Stimulated activated CD4-positive, alpha-beta T cell treated with anti-CD3 and anti-CD28 coated beads, Interleukin-15, amount 100 ng/mL, for 1 hour (primary cell): ENCODE measurements at places on chromosomes 4 and X.

DNA sequence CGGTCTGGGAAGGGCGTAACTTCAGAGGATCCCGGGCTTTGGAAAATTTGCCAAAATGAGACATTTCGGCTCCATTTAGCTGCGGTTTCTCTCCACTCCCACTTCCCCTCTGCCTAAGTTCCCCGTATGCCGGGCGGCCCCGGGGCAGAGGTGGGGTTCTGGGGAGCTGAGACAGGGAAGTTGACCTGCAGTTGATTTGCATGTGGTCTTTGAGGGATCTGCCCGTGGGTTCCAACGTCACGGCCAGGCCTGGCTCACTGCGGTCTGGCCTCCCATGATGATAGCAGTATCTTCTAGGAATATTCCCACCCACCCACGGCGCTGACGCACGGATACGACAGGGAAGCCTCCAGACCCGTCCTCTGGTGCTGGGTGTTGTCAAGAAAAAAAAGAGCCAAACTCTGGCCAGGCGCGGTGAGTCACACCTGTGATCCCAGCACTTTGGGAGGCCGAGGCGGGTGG lies 27.3 kb upstream of the CRLF2 start:
- DNase-seq, result no peak

DNA sequence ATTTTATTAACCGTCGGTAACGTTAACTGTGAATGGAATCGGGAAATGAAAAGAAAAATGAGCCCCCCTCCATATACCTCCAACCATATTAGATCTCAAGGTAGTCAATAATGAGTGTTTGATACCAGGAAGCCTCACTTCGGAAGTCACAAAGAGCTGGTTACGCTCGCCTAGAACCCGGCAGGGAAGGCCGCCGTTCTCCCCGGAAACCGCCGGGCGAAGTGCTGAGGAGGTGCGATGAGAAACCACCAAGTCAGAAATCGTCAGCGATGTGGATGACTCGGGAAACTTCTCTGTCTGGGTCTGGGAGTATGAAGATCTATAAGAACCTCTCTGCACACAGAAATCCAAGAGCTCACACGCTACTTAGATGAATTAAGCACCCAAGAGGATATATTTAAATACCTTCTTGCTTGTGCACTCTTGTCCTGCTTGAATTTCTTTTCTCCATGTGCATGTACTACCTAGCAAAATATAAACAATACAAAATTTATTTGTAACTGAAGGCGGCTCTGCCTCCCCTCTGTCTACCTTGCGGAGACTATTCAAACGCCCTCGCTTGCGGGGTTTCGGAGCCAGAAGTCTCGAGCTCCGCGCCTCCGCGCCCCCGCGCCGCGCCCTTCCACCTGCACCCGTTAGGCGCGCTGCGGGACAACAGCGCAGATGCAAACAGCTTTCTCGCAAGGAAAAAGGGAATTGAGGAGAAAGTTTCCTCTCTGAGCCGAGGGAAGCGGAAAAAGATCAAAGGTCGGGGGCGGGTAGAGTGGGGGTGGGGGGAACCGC lies 17.8 kb downstream of the NKX6-1 start:
- no peak for DNase-seq

DNA sequence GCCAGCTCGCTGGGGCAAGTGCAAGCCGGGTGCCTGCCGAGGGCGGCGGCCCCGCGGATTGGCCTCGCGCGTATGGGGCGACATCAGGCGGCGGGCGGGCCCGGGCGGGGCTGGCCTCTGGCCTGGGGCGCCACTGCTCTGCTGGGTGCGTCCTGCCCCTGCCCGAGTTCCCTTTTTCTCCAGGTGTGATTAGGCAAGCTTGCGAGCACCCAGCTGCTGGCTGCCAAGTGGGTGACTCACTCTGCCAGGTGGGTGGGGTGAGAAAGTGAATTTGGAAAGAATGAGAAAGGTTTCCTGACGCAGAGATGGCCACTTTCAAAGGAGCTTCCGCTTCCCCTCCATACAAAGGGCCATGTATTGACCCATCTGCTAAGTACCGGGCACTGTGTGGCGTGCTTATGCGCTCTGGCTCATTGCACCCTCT lies 32.5 kb downstream of the FGFBP1 start:
- no peak for DNase-seq

DNA sequence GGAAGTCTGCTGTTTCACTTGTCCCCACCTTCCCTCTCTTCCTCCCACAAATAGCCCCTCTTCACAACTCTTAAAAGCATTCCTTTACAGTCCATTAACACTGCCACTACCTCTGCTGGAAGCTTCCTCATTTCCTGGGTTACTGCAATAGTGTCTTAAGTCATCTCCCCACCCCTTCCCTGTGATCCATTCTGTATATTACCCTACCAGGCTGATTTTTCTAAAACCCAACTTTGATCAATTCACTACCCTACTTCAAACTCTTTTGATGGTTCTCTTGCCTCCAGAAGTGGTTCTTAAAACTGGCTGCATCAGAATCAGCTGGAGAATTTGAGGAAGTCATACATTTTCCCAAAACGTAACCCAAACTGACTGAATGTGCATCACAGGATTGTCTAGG lies 8.8 kb upstream of the XIAP start:
- DNase-seq, result no peak

GRCh38 chr4:3392321-3392720 lies 49.4 kb upstream of the HGFAC start:
- DNase-seq, result no peak

- DNase-seq, result no peak
Observed at GRCh38 chr4:113623274-113623894, 138.2 kb downstream of the CAMK2D start.

GRCh38 chr4:37365888-37366287 lies 121.3 kb downstream of the NWD2 start:
- no peak for DNase-seq

DNA sequence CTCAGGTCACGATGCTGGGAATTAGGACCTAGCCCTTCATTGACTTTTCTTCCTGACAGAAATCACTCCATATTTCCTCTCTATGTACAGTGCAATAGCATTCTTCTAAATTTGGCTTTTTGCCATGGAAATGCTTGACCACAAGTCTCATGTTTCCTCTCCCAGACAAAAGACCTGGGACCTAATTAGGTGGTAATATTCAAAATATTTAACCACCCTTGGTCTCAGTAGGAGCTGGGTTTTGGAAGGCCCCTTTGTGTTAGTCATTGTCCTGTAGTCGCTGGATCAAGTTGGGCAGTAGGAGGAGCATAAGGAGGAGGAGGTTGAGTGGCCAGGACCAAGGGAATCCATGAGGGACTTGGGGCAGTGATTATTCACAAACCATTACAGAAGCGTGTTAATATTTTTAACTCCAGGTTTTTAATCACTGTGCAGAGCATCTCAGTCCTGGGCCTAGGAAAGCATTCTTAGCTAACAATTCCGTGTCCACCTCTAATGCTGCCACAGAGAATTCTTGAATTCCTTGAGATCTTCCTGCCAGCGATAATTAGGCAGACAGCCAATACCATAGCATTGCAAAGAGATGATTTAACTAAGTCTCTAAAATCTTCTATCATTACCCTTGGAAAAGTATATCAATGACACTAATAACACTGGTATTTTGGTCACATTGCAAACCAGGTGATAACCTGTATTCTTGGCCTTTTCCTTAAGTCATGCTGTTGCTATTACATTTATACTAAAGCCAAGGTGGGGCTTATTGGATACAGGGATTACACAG lies 25.0 kb upstream of the SHROOM4 start:
- DNase-seq, result no peak

- no peak for DNase-seq
Observed at GRCh38 chr4:156196722-156197121, 243.1 kb upstream of the CTSO start.

- DNase-seq, result no peak
Observed at GRCh38 chr4:115664285-115664684, 550.9 kb upstream of the NDST4 start.

DNA sequence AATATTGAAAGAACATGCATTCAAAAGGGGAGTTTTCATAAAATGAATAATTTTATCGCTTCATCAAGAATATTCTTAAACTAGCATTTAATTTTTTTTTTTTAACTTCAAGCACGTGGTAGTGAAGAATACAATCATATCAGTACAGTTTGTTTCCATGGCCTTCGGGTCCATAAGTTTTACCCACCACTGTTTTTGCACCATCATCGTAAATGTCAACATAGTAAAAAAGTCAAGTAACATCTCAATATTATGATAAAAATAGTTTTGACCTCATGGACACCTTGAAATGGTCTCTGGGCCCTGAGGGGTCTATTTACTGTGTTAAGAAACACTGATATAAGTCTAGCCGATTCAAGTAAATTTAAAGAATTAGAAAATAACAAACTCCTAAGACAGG lies 80.2 kb downstream of the ANKRD17 start:
- DNase-seq, result no peak

DNA sequence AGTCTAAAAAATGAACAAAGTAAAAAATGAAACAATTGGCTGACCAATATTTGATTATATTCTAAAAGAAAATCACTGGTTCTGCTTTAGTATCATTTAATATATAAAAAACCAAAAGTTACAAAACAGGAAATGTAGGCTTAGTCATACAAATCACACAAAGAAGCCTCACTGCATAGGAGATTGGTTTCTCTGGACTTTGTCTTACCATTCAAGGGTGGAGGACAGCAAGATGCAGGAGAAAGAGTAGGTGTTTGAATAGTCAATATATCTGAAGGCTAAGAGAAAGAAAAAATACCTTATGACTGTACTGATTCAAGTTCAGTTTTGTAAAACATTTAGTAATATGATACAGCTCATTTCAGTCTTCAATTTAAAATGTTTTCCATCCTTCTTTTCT lies 28.6 kb upstream of the TAF9B start:
- DNase-seq, result no peak

DNA sequence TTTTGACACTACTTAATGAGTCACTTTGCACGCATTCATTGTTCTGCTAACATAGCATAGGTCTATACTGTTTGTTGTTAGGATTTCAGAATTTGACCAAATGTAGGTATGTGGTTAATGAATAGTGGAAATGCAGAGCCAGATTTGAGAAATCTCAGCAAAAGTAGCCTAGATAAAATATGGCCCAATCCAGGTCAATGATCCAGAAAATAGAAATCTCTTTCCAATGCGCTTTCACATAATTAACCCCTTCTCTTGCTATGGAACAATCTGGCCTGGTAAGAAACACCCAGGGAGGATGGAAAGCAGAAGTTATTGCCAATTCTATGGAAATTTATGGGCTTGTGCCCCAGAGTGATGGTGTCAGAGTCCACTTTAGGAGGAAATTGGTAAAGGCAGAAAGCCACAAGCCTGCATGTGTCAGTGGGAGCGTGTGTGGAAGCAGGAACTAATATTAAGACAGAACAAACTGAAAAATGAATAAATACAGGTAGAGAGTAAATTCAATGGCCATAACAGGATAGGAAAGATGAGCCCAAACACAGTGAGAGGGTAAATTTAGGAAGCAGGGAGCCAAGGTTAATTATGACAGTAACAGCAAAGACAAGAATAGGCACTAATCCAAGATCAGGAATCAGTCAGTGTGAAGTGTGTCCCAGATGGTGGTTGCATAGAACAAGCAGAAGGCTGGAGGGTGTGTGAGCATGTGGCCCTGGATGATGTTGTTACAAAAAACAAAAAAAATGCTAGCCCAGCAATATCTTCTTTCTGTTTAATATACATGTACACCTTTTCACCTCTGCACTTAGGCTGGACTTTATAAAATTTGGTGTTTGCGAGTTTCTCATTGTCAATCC lies 102.9 kb downstream of the SYTL5 start:
- no peak for DNase-seq

DNA sequence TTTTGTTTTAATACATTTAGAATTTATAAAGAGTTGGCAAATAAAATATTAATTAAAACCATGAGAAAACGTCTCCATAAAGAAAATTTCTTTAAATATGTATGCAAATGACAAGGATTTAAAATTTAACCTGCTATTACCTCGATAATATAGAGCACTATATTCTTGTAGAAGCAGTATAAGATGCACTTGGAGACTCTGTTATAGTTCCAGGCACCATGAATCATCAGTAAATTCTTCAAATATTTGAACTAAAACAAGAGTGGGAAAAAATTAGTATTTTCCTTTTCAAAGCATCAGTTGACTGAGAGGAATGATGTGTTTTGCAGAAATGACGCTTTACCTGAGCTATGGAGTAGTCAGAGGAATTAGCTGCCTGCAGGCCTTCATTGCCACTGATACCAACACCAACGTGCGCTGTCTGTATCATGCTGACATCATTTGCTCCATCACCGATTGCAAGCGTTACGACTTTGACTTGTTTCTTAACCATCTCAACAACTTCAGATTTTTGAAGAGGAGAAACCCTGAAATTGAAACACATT lies 67.3 kb downstream of the SHISA3 start:
- no peak for DNase-seq

- no peak for DNase-seq
Observed at GRCh38 chr4:158255727-158256324, 45.5 kb downstream of the TMEM144 start.
